LoVo (cell line): ENCODE measurements at places on chromosomes 13 and 19.
A peak's percentile ranks its signal among the peaks of the same experiment; 100 is the strongest.

GRCh38 chr13:103638706-103639105, 572.5 kb upstream of the SLC10A2 start:
- DNase-seq, result no peak

DNA sequence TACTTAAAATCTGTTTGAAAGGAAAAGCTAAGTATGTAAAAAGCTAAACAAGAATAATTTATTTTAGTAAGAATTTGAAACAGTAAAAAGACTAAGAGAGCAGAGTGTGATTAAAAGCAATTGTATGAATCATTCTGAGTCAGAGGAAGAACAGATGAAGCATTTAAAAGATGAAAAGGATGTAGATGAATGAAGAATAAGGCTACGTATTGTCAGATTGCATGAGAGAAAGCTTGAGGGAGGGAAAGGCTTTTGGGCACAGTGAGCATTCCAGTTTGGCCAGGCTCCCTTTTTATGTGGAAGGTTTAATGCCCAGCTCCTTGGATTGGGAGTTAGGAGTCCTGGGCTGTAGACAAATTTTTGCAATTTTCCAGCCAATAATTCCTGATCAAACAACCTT, 117.7 kb downstream of the FREM2 start:
- no peak for DNase-seq

GRCh38 chr13:34675626-34676025, 266.4 kb upstream of the NBEA start:
- DNase-seq, result no peak

GRCh38 chr13:43353631-43354030, 330.2 kb downstream of the DNAJC15 start:
- no peak for DNase-seq

GRCh38 chr13:113786262-113786841, 27.3 kb downstream of the TMEM255B start:
- no peak for DNase-seq

DNA sequence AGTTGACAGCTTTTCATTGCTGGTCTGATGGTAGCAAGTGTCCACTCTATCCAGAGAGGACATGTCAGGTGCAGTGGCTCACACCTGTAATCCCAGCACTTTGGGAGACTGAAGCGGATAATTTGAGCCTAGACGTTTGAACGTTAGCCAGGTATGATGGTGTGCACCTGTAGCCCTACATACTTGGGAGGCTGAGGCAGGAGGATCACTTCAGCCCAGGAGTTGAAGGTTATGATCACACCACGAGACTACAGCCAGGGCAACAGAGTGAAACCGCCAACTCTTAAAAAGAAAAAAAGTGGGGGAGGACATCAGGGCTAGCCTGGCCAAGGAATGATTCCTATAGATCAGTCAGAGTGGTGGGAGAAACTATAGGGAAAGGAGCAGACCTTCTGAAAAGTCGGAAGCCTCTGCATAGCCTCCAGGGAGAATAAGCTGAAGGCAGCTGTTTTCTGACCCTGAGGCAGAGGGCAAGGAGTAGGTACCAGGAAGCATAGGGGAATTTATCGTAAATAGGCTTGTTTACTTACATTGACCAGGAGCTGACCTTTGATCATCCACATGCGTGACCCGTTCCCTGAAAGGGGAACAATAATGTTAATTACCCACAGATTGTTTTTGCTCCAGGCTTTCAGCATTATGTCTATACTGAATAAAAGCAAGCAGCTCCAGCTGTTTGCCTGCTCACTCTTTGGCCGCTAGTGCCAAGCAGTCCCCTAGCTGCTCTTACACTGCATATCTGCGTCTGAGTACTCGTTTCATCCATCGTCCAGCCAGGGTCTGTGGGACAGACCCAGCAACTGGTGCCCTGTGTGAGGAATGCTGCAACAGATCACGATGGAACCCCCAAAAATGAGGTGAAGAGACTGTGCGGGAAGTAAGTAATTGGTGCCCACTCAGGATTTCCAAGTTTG, 161.6 kb downstream of the RNF17 start:
- peak; percentile 14 for DNase-seq

- no peak for DNase-seq
Measured at GRCh38 chr19:47801270-47801669, 3.1 kb downstream of the TPRX1 start.

- DNase-seq, result no peak
Measured at GRCh38 chr13:20401531-20401930, 124.1 kb downstream of the CRYL1 start.
